Brain pericyte (primary cell): ENCODE measurements at places on chromosomes 16 and 17.

DNA sequence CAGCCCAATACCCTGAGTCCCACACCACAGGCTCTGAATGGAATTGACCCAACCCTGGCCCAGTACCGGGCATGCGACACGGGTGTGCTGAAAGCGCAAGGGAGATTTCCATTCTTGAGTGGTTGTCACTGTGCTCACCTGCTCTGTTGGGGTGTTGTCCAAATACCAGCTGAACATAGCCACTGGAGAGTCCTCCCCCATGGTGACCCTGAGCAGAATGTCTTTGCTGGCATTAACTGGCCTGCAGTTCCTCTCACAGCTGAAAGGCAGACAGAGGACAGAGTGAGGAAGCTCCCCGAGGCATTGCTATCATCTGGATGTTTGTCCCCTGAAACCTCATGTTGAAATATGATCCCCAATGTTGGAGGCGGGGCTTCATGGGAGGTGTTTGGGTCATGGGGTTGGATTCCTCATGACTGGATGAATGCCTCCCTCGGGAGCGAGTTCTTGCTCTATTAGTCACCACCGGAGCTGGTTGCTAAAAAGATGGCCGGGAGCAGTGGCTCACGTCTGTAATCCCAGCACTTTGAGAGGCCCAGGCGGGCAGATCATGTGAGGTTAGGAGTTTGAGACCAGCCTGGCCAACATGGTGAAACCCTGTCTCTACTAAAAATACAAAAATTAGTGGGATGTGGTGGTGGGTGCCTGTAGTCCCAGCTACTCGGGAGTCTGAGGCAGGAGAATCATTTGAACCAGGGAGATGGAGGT is 57.3 kb upstream of the BCO1 start:
- DNase-seq = peak; percentile 53

DNA sequence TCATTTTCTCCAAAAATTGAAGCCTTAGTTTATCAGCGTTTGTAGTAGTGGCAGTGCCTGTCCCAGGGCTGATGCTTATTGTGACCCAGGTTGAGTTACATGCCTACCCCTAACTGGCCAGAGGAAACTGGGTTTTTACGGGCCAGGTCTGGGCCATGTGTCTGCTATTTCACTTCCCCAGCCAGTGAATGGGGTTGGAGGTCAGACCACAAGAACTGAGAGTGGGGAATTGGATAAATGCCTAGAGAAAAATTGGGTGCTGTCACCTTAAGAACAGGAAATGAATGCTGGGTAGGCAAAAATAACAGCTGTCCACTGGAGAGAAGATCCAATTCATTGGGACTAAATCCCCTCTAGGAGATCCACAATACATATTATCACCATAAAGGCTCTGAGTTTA is 5.2 kb downstream of the ADPRM start:
- no peak for DNase-seq

GRCh38 chr17:8237175-8237574 is 10.7 kb downstream of the CTC1 start:
- DNase-seq = no peak

DNA sequence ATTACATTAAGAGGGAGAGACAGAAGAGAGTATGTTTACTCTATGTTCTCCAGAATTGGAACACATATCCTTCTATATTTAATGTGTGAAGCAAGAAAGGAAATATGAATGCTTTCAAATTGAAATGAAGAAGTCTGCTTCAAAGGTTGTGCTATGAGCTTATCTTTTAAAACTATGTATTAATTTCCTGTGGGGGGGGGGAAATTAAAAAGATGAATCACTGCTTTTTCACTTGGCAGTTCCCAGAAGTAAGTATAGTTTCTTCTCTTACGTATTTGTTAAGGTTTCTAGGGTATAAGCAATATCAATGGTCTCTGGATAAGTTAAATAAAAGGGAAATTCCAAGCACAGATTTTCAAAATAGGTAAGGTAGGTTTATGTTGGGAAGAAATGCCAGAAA is 7.0 kb downstream of the TERF2 start:
- DNase-seq = no peak

- no peak for DNase-seq
Observed at GRCh38 chr17:68662037-68662432, 60.9 kb upstream of the FAM20A start.

DNA sequence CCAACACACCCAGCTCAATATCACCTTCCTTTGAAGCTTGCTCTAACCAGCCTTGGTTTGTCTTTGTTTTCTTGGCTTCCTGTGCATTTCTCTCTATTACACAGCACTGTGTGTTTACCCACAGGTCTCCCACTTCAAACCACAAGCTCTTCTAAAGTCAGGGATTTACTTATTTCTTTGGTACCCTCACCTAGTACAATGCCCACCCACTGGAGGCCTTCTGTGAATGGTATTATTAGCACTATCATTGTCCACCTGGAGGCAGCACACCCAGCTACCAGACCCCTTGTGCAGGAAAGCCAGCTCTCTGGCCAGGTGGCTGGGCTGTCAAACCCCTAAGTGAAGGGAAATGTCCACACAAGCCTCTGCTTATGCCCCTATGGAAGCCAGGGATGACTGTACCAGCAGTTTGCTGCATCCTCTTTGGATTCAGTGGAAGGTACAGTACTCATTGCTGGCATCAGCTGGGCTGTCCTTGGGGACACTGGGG is 9.4 kb upstream of the TOP2A start:
- DNase-seq = no peak

GRCh38 chr16:27326738-27327585 is 13.2 kb downstream of the IL4R start:
- peak; percentile 85 for DNase-seq

DNA sequence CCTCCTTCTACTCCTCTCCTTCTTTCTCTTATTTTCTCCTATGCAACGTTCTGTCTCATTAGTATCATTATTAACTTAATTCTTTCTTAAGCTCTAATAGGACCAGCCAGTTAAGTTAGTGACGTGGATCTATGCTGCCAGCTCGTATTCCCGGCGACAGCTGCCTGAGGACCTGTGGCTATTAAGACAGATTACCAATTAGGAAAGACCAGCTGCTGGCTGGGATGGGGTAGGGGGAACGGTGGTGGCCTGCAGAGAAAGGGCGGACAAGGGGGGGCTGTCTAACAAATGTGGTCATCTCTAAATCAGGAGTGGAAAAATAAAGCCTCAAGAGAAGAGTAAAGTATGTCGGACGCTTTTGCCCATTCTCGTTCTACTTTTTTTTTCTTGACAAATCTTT is 770 bp upstream of the MYH3 start:
- DNase-seq = no peak
